ENCODE measurements at places on chromosomes 12 and 14. TPM values are rescaled to one million over a fixed set of nuclear protein-coding genes. Genes with fewer than 3 reads are reported as not detected.

DNA sequence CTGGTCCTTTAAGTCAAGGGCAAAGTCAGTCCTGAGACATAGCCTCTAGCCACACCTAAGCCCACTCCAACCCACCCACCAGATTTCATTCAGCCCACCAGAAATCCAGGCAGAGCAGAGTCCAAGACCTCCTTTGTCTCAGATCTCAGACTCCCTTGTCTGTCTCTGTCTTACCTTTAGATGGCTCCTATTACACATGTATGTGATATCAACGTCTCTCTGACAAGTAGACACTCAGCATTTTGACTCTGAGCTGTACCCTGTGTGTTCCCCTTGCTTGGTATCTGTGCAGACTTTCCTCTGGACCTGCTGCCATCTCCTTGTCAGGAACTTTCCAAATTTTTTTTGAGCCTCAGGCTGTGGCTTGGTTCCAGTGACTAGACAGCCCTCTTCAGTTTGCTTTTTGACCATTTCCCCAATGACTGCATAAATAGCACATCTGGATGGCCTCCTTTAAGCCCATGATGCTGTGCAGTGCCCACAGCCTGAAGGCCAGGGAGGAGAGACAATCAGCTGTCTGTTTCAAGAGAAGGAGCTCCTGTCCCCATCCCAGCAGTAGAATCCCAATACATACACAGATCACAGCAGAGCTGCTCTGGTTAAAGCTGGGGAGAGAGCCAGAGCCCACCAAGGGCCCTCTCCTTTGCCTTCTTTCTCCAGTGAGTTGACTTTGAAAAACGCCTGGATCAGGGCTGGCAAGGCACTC lies 7.0 kb downstream of the POU6F1 start:
- no peak for DNase-seq

GRCh38 chr12:131923260-131923659 lies 5.8 kb upstream of the PUS1 start:
- no peak for DNase-seq

- DNase-seq, result no peak
These were observed 12.5 kb downstream of the NAA25 start for GRCh38 chr12:112096070-112096469.

- DNase-seq, result no peak
These were observed 29.2 kb downstream of the GNS start for GRCh38 chr12:64729909-64730587.

- DNase-seq, result no peak
These were observed 148.7 kb downstream of the ANO2 start for GRCh38 chr12:5796171-5796958.

The STXBP6 gene
- 18.1 TPM for total RNA-seq
